Stimulated activated CD8-positive, alpha-beta memory T cell treated with anti-CD3 and anti-CD28 coated beads, Interleukin-4, amount 100 ng/mL, for 1 hour (primary cell): ENCODE measurements at places on chromosomes 16 and 17.

GRCh38 chr16:89720813-89721545 lies at the start of the genes VPS9D1 and ZNF276:
TSS of gene VPS9D1 (minus strand) at chr16:89720898. CDS start at chr16:89720861, 37 bp downstream.
TSS of gene ZNF276 (plus strand) at chr16:89721537. CDS start at chr16:89721641, 104 bp downstream.
- peak; percentile 74 for DNase-seq

DNA sequence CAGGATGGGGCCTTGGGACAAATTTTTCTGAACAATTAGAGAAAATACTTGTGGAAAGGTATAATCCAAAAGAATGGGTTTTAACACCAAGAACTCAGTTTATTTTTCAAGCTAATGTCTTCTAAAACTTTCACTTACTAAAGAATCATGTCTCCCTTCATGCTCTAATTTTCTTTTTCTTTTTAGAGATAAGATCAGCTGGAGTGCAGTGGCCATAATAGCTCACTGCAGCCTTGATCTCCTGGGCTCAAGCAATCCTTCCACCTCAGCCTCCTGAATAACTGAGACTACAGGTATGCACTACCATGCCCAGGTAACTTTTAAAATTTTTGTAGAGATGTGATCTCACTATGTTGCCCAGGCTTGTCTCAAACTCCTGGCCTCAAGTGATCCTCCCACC lies 5.5 kb downstream of the OR4D1 start:
- no peak for DNase-seq

GRCh38 chr17:63442549-63443035 lies 3.5 kb downstream of the CYB561 start:
- DNase-seq, result no peak

GRCh38 chr17:48754500-48755261 lies 26.1 kb upstream of the HOXB13 start:
- DNase-seq, result no peak

DNA sequence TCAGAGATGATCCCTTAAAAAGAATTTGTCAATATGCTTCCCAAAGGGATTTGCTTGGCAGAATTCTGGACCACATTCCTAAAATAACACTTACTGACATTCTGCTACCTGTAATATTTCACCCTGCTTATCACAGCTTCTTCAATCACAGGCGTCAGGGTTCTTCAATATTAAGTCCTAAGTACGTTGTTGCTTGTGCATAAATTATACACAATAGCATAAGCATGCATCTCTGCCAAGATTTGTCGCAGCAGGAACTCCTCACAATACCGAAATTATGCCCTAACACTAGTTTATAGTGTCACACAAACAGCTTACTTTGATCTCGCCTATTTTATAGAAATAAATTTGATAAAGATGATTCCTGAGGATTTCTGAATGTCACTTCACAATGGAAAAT lies 48.9 kb downstream of the UBE2G1 start:
- no peak for DNase-seq

DNA sequence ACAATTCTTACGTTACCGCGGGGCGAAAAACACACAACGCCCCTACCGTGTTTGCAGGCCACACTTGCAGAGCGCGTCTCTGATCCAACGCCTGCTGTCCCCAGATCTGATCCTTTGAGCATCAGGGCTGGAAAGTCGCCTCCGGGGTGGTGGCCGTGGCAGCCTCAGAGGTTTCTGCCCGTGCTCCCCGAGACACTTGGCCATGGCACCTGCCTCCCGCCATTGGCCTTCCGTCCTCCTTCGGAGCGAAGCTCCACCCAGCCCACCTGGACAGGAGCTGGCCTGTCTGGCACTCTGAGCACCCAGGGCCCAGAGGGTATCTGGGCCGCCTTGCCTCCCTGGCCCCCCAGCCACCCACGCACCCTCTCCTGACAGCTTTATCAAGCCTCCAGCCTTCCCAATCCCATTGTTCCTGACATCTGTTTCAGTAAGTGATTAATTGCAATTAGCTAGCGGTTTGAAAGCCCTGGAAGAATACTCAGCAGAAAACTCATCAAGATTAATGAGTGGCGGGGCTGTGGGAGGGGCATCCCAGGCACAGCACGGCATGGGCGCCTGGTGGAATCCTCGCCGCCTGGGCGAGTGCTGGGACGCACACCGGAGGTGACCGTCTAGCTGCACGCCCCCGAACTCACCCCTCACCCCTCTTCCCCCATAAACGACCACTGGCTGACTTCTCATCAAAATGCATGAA lies 181.5 kb upstream of the GSE1 start:
- no peak for DNase-seq

GRCh38 chr16:4695473-4696171 lies 2.3 kb downstream of the NUDT16L1 start:
- DNase-seq, result no peak

DNA sequence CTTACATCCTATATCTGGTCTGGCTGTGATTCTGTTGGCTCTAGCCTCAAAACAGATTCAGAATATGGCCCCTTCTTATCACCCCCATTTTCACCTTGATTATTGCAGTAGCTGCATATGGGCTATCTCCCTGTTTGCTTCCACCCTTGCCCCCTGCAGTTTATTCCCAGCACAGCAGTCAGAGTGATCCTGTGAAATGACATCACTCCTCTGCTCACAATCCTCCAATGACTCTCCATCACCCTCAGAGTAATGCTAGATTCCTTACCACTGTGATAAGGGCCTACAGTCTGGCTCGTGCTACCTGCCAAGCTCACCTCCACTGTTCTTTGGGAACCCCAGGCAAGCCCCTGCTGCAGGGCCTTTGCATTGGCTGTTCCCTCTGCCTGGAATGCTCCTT lies 92.5 kb downstream of the ASIC2 start:
- no peak for DNase-seq

DNA sequence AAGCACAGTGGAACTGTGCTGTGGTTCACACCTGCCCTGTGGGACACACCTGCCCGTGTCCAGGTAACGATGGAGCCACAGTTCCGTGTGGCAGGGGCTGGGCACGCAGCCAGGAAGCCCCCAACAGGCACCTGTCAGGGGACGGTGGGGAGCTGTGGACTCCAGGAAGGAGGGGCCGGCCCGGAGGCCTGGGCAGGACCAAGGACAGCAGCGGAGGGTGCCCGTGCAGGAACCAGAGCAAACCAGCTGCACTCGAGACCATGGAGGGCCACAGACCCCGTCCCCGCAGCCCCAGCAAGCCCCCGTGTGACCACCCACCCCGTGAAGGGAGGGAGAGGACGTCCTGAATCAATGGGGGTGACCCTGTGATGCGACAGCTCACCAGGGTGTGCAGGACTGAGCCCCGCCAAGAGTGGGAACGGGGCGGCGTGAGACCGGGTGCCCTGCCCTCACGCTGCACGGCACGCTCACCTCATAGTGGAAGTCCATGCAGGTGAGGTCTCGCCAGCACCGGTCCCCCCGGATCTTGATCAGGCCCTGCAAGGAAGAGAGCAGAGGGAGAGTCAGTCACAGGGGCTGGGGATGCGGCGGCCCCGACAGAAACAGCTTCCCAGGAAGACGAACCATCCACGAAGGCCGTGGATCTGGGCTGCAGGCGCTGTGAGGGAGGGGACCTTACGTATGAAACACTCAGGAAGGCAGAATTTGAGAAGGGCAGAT lies 78.1 kb downstream of the LMF1 start:
- DNase-seq, result no peak

DNA sequence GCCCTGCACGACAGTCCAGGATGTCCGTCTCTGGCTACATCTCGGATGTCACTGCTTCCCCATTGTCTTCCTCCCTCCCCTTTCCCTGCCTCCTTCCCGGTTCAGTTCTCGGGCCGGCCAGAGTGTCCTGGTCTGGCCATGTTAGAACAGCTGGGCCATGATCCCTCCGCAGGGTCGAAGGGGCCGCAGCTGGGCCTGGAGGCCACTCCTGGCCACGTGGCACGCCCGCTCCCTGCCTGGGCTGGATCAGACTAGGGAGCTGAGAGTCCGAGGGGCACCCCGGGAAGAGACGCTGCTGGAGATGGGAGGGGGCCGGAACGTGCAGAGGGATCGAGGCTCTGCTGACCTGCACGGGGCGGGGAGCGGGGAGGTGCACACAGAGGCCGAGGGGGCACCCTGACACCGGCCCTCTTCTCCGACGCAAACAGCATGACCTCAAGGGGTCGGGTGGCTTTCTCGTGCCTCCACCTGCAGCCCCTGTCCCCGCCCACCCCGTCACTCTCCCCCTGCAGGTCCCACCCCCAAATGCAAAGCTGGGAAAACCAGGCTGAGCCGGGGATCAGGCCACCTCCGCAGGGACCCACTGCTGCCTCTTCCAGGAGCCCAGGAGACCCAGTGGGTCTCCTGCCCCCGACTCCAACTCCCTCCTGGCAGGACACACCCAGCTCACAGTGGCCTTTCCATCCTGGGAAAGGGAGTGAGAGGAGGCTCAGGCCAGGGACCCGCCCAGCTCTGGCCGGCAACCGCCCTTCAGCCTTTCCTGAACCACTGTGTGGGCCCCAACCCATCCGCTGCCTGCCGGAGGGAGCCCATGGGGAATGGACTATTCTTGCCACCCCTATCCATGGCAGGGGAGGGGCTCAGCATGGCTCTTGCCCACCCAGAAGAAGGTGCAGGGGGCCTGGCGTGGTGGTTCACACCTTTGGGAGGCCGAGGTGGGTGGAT lies 38.5 kb downstream of the CTU2 start:
- DNase-seq, result no peak

GRCh38 chr16:3149193-3149530 lies 14.3 kb downstream of the ZNF213 start:
- DNase-seq, result no peak

- DNase-seq, result no peak
Measured at GRCh38 chr17:76843703-76844484, 24.3 kb upstream of the MGAT5B start.

- no peak for DNase-seq
Measured at GRCh38 chr16:31274831-31275816, 15.3 kb downstream of the ITGAM start.

DNA sequence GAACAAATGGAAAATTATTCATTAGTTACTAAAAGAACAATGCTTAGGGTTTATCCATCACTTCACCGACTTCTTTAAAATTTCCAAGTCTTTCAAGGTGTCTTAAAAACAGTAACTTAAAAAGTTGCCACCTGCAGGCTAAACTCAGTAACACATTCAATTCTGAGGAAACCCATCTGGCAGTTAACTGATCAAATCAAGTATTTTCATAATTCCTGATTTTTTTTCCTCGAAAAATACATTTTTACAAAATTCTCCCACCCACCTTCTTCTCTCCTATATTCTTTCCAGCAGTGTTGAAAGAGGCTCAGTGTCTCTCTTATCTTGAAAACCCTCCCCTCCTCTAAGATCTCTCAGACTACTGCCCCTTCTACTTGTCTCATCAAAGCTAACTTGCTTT lies 29.9 kb downstream of the PARN start:
- DNase-seq, result no peak

- no peak for DNase-seq
Measured at GRCh38 chr16:90023078-90023447, 3.8 kb upstream of the DBNDD1 start.

GRCh38 chr16:25140459-25140858 lies 28.9 kb downstream of the LCMT1 start:
- DNase-seq, result no peak

DNA sequence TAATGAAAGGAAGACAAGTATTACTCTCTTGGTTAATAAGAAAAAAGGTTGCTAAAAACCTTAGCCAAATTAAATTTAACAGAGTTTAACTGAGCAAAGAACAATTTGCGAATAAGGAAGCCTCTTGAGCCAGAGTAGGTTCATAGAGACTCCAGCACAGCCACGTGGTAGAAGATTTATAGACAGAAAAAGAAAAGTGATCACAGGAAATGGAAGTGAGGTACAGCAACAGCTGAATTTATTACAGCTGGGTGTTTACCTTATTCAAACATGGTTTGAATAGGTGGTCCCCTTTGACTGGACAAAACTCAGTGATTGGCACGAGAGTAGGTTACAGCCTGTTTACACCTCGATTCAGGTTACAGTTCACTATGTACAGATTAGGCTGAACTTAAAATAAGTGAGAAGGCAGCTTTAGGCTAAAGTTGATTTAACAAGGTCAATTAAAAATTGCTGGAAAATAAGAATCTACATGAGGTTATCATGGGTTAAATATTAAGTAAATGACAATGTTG lies 3.3 kb upstream of the CCL15 start:
- DNase-seq, result no peak

DNA sequence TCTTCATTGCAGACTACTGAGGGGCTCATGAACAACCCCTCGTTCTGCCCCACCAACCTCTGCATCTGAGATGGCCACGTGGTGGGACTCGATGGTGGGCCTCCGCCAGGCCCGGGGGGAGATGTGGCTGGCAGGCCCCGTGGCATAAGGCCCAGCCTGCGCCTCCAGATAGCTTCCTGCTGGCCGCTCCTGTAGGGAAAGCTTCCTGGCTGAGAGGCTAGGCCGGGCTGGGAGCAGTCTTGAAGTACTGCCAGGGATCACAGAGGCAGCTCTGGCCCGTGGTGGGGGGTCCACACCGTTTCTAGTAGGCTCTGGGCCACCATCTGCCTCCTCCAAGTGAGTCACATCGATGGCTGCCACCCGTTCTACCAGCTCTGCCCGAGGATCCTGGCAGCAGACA lies 7.6 kb downstream of the CAMKK1 start:
- DNase-seq, result no peak

DNA sequence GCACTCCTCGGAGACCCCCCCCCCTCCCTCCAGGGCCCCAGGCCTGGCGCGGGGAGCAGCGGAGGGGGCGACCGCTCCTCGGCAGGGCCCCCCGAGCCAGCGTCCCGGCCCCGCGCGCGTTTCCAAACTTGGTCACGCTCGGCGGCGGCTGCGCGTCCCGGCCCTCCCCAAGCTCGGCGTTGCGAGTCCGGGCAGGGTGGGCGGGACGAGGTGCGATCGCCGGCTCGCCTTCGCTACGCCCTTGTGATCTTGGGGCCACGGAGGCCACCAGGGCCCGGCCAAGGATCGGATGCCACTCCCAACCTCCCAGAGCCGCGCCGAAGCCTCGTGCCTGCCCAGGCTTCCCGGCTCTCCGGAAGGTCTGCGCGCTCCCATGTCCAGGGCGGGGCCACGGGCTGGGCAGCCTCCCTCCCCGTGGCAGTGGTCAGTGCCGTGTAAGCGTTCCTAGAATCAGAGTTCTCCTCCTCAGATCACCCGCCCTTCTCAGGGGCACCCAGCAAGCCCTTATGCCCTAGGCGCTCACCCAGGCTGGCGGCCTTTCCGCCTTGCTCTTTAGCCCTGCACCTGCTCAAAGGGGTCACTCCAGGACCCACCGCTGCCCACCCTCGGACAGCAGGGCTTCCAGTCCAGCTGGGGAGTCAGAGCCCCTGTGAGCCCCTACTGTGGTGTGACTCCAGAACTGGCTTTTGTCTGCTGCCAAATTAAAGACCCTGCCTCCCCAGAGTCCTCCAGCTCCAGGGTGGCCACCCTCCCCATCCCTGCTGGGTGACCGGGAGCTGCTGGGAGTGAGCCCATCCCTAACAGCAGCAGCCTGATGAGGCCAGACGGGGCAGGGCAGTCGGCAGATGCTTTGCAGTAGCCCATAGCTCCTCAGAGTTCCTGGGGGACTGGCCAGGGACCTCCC lies 12.2 kb upstream of the MRPS23 start:
- DNase-seq, result no peak

GRCh38 chr16:73205153-73205886 lies 157.4 kb upstream of the ZFHX3 start:
- no peak for DNase-seq

GRCh38 chr16:88783391-88784073 lies 1.5 kb downstream of the PIEZO1 start:
- no peak for DNase-seq

- no peak for DNase-seq
Measured at GRCh38 chr17:16878084-16878483, 93.8 kb downstream of the TNFRSF13B start.

- no peak for DNase-seq
Measured at GRCh38 chr16:11632455-11632939, 35.8 kb upstream of the SNN start.

- no peak for DNase-seq
Measured at GRCh38 chr16:63447121-63447520, 1410.9 kb upstream of the CDH8 start.

GRCh38 chr17:57875290-57876022 lies 25.6 kb upstream of the MRPS23 start:
- no peak for DNase-seq

- no peak for DNase-seq
Measured at GRCh38 chr17:9256751-9257629, 235.7 kb downstream of the NTN1 start.
